ENCODE measurements at places on chromosomes 12 and 14.

DNA sequence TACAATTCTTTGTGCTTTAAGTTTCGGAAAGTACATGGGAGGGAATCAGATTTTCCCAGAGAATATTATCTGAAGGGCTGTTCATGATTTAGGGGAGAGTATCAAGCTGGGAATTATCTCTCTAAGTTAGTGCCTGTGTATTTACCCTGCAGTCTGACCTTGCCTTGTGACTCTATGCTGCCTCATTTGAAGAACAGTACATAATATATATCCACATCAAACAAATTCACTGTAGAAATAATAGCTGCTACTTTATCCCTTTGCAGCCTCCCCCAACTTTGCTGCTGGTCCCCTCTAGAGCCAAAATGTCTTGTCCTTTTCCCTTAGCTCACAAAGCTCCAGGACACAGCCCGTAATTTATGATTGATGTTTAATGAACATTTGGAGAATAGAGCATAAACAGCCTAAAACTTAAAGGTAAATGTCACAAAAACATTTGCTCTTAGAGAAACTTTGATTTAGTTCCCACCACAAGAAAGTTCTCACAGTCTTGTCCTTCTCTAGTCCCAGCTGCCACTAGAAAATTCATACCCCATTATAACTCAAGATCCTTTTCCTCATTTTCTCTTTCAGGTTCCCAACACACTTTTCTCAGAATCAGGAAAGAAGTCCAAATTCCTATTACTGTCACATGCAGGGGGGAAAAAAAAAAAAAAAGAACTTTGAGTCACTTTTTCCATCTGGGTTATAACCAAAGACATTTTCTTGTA lies 1009.6 kb downstream of the FLRT2 start:
- DNase-seq, result no peak

DNA sequence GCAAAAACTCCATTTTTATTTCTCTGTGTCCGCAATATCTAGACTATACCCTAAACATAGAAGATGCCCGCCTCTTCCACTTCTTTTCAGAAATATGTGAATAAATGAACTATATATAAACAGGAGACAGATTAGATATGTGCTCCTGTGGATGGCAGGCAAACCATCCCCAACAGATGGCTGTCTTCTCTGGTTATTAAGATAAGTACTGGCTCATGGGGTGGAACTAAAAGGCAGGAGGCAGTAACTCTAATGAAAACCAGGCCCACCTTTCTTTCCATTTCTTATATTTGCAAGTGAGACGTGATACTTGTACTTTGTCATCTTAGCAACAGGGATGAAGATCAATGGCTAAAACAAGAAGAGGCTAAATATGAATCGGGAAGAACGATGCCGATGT lies 20.2 kb downstream of the E2F7 start:
- DNase-seq, result no peak

DNA sequence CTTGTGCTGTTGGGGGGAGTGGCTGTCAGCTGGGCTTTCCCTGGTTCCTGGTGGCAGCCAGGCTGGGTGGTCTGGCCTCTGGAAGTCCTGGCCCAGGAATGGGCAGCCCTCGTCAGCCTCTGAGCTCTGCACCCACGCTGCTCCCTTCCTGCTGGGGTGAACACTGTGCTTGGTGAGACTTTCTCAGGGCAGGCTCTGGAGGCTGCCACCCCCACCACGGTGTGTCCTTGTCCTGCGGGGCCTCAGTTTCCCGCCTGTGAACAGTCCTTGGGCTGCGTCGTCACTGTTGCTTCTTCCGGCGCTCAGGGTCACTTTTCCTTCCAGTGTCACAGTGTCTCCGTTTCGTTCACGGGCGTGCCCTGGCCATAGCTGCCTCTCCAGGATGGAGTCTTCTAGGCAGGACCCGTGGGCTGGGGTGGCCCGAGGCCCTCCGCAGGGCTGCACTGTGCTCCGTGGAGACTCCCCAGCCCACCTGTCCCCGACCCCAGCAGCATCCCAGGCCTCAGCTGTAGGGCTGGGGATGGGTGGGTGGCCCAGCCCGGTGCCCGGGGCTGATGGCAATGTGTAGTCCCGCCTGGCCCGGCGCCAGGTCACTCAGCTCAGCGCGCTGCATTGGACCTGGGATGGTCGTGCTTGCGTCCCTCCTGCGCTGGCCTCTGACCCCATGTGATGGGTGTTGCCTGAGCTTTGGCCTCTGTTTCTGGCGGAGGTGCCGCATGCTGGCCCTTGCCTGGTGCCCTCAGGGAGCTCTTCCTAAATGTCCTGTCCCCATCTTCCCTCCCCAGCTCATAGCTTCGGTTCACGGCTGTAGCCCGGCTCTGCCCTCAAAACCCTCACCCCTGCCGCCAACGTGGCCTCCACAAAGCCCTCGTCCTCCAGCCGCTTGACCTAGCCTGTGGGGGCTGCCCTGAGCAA lies 6.8 kb downstream of the KIF26A start:
- DNase-seq, result no peak

DNA sequence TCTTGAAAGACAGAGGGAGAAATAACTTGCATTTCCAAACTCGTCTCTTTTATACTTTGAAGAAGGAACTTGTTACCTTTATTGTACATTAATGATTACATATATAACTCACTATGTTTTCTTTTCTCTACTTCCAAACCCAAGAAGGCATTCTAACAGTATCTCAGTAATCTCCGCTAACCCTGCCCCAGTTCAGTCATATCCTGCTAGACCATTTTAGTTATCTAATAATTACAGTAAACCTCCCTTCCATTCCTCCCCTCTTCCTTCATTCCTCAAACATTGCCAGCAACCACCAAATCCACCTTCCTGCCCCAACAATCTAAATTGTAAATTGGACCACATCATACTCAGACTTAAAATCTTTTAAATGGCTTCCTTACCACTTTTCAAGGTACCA lies 30.6 kb downstream of the STK38L start:
- no peak for DNase-seq

DNA sequence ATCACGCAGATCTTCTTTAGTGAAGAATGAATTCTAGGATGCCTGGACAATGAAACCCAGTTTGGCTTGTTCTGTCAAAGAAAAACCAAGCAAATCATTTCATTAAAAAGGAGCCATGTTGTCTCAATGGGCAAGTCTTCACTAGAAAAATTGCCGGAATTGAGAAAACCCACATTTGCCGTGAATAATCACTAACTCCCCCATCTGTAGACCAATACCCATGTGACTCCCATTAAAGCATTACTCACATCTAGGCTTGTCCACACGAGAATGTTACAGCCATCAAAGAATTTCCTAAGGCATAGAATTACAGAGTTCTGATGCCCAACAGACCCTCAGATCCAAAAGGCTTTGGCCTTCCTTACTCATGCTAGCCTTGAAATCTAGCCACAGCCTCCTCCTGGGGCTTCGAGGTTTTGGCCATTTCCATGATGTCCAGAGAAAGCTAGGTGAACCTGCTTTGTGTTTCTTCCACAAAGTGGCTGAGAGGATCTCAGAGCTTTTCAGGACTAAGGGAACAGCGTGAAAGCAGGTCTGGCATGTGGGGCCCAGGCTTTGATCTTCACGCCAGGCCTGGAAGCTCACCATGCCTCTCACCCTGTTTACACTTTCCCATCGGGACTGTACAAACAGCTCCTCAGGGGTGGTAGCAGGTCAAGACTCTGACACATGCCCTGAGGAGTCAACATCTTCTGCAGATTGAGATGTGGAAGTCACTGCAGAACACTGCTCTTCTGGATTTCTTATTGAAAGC lies 12.1 kb downstream of the SLC7A8 start:
- no peak for DNase-seq

Measured in NCI-H2107 (cell line).